PC-9 (cell line): ENCODE measurements at places on chromosomes 4 and X. TPM values are rescaled to one million over a fixed set of nuclear protein-coding genes. Genes with fewer than 3 reads are reported as not detected.

Gene GPC4
- total RNA-seq = 4.4 and 4.7 TPM in 2 replicates

Gene TLR2
- total RNA-seq = 0.55 and 1.1 TPM in 2 replicates

Gene NDNF
- total RNA-seq = not detected in 2 replicates

Gene ZNF518B
- total RNA-seq = 6.9 and 12.3 TPM in 2 replicates

GRCh38 chr4:183141997-183142396 lies 42.9 kb downstream of the WWC2 start:
- no peak for DNase-seq

- no peak for DNase-seq
These were observed 454.9 kb downstream of the PDGFC start for GRCh38 chr4:156516698-156517097.

DNA sequence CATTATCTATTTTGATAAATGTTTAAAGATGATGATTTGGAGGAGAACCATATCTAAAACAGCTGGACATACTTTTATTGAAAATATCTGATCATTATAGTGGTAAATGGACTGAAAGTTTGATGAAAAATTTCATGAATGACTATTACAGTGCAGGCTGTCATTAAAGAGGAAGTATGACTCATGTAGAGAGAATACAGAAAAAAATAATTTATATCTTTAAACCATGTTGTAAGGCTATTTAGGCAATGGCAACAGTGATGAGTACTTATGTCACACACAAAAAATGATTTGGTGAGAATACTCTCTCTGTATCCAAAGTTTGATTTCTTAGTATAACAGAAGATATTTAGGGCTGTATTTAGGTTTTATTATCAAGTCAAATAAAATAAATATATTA lies 3.9 kb upstream of the GLRB start:
- DNase-seq = no peak
